ENCODE measurements at places on chromosomes 5 and 9.

DNA sequence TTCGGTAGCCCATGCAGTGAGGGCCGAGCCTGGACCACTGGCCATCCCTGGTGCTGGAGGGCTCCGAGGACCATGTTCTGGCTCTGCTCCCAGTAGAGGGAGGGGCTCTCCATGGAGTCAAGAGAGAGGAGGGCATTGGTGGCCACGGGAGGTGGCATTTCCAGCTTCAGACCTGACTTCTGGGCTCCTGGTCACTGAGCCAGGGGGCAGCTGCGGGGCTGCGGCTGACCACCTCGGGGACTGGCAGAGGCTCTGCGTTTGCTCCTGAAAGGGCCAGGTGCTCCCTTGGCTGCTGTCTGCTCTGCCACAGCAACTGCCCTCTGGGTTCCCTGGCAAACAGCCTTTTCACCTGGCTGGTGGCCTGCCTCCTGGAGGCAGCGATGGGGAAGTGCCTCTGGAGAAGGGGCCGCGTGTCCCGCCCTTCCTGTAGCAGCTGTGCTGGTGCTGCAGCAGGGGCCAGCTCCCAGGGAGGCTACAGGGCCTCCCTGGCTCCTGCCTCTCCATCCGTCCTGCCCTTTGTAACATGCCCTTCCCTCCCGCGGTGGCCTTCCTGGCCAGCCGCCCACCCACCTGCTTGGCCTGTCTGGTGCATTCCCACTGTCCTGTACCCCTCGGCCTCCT, 144.6 kb downstream of the CACNA1B start:
- no peak for DNase-seq

DNA sequence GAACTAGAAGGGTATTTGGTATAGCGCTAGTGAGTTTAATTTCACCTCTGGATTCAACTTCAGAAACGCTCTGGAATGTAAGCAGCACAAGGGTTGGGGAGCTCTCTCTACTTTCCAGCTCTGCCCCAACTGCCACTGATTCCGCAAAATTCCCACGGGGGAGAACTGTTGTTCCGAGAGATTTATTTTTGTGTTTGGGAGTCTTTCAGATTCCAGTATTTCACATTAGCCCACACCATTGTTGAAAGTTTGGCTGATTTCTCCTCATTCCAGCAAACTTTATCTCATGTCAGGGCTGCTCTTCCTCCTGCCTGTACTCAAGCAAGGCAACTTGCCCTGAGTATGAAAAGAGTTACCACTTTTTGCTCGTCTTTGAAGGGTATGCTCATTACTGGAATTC, 198.5 kb upstream of the EGFLAM start:
- DNase-seq, result no peak

DNA sequence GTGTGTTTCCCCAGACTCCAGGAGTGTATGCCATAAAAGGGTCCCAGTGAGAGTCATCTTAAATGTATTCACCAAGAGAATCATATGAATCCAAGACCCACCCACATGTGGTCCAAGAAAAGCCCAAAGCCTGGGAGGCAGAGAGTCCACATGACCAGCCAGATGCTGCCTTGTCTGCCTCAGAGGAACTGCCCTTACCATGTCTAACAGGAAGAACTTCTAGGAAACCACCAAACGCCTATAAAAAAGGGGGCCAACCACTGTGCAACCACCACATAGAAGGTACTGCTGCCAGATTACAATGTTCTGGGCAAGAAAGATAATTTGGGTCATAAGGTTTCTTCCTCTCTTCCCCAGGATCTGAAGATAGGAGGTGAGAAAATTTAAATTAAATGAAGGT, 129.8 kb upstream of the SLC24A2 start:
- DNase-seq, result no peak

- DNase-seq, result no peak
These were observed 45.8 kb downstream of the PCDHGC5 start for GRCh38 chr5:141534492-141535213.

DNA sequence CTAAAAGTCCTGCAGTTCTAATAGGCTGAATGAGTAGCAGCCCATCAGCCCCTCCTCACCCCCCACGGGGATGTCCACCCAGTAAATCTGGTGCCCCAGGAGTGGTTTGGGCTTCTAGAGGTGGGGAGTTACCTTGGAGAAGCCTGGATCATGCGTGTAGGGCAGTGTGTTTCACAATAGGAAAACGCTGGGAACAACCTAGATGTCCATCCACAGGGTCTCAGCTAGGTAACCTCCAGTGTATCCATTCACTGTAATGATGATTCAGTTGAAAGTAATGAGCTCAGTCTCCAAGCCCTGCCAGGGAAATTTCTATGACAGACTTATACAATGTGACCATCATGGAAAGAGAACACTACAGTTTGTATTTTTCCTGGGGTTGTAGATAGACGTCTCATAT, 51.8 kb downstream of the NDST1 start:
- peak; percentile 36 for DNase-seq

- DNase-seq, result no peak
These were observed 9.1 kb downstream of the PDE6A start for GRCh38 chr5:149935431-149935901.

- DNase-seq, result no peak
These were observed 69.8 kb downstream of the UBE2QL1 start for GRCh38 chr5:6518298-6519057.

- no peak for DNase-seq
These were observed 127.2 kb upstream of the LARP1 start for GRCh38 chr5:154627698-154628678.

- DNase-seq, result no peak
These were observed 34.0 kb downstream of the DAPK1 start for GRCh38 chr9:87531370-87532295.

DNA sequence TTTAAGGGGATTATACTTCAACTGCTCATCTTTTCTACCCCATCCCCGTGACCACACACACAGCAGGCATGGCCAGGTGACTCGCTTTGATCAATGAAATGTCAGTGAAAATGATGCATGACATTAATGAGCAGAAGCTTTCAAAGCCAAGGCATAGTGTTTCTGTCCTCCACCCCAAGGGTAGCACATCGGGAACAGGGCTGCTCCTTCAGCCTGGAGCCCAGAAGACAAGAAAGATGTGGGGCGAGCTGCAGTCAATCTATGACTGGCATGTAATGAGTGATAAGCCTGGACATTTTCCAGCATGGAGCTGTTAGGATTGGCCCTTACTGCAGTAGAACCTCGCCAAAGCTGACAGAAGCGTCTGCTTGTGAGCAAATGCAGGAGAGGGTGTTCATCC, 122.6 kb upstream of the IRX2 start:
- DNase-seq, result no peak

DNA sequence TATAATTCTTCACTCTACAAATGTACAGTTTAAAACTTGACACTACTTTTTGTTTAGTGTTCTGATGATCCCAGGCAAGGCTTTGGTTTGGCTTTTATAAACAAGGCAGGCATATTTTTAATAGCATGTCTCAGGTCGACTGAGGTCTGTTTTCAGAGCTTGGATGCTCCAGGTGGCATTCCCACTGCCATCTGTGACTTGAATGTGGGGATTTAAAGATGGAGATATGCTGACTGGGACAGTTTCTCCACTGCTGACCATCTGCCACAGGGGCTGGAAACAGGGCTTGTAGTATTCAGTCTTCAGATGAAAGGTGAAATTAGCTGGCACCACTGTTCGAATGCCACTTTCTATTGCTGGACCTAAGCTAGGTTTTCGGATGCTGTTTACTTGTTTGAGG, 1266.2 kb upstream of the CDH18 start:
- no peak for DNase-seq

GRCh38 chr5:133075572-133076536, 24.0 kb downstream of the HSPA4 start:
- DNase-seq, result no peak

- DNase-seq, result no peak
These were observed 286.0 kb downstream of the CYLC2 start for GRCh38 chr9:103281126-103281525.

- no peak for DNase-seq
These were observed 99.5 kb downstream of the USP20 start for GRCh38 chr9:129934780-129935179.

DNA sequence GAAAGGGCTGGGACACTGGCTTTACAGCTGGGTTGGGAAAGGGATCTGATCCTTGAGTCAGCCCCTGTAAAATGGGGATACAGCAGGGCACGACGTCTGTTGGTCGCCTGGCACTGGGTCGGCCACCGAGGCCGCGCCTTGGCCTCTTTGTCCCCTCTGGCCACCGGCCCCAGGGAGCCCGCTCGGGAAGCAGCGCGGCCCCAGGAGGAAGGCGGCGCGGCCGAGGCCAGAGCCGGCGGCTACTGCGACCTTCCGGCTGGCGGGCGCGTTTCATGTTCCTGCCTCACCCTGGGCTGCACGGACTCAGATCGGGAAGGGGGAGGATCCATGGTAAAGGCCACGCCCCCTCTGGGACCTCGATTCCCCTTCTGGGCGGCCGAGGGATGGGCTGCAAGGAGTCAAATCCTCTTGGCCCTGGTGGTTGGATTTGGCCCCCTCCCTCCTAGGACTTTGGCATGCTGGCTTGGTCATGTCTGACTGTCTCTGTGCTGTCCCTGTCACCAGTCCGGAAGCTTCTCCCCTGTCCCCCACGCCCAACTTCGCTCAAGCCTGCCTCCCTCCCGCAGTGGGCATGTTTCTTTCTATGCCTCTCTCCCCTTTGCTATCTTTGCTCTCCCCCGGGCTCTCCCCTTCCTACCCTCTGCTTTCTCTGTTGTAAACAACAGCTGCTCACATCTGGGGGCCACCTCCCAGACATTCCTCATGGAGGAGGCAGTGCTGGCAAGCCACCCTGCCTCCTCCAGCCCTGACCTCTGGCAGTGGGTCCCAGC, 25.8 kb downstream of the FPGS start:
- no peak for DNase-seq

- no peak for DNase-seq
These were observed 162.2 kb downstream of the OXCT1 start for GRCh38 chr5:41707853-41708603.

GRCh38 chr5:39650008-39650762, 225.4 kb upstream of the DAB2 start:
- DNase-seq, result no peak

DNA sequence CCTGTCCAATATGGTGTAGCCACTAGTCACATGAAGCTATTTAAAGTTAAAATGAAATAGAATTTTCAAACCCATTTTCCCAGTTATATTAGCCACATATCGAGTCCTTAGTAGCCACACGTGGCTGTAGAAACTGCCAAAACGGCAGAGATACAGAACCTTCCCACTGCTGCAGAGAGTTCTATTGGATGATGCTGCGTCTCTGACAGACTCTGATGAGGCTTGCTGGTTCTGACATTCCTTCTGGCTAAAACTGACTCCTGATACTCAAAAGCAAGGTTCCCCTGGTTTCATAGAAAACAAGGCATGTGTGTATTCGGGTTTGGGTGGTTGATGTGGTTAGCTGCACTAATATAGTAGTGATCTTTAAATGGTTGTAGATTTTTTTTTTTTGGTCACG, 91.5 kb downstream of the TLE4 start:
- no peak for DNase-seq

- no peak for DNase-seq
These were observed 13.7 kb upstream of the CKMT2 start for GRCh38 chr5:81219389-81219788.

GRCh38 chr5:4879693-4880303, 260.3 kb upstream of the ADAMTS16 start:
- DNase-seq, result no peak

- no peak for DNase-seq
These were observed 115.8 kb upstream of the SLIT3 start for GRCh38 chr5:169416583-169417196.

- no peak for DNase-seq
These were observed 129.7 kb downstream of the ARL15 start for GRCh38 chr5:54180630-54181031.

GRCh38 chr9:118059484-118060278, 355.5 kb downstream of the TLR4 start:
- DNase-seq, result no peak

- DNase-seq, result no peak
These were observed 23.4 kb downstream of the LSM11 start for GRCh38 chr5:157766902-157767301.

DNA sequence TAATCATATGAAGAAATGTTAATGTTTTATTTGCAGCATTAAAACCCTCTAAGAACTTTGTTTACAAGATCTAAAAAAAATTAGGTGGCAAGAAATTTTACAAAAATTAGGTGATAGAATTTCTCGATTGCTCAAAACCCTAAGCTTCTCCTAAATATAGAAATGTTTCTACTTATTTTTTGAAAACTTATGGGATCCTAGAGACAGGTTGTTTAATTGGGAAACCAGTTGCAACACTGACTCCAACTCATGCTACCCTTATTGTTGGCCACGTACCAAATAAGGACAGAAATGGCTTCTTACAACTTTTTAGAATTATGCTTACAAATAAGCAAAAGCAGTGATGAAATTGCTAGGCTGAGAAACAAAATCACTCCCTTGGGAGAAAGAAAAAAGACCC, 531.1 kb downstream of the PDE4D start:
- no peak for DNase-seq

GRCh38 chr5:173866243-173866857, 21.8 kb upstream of the CPEB4 start:
- no peak for DNase-seq

DNA sequence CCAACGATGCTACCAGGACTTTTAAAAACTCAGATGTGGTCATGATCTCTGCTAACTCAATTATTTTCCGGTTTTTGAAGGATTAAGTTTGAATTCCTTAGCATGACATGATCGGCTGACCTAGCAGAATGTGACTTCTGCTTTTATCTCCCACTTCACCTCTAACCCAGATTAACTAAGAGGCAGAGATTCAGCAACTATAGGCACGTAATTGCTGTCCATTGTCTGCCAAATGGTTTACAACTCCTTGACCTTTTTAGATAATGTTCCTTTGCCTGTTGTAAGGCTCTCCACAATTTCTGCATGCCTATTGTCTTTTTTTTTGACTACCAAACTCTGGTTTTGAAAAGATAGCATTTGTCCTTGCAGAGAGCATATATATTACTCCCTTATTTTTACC, 268.2 kb downstream of the BRINP1 start:
- no peak for DNase-seq

- DNase-seq, result peak; percentile 87
These were observed 158.8 kb downstream of the C9orf152 start for GRCh38 chr9:110048976-110049698.

GRCh38 chr5:152560512-152561137, 155.5 kb upstream of the NMUR2 start:
- no peak for DNase-seq

DNA sequence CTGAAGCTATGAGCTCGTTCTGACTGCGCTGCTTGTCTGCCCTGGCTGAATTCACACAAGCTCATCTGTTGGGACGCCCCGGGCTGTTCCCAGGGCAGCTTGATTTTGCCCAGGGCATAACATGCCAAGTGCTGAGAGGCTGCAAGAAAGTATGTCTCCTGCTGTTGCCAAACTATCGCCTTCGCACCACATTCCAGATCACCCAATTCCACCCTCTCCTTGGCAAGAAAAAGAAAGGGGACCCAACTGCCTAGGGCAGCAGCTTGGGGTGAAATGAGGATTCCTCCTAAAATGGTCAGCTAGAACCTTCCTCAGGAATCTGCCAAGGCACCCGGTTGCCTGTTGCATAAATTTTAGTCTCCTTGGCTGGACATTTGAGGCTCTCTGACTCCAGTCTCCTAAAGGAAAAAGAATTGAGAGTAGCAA, 21.2 kb downstream of the COL15A1 start:
- no peak for DNase-seq

GRCh38 chr5:95375591-95375990, 15.6 kb upstream of the FAM81B start:
- DNase-seq, result no peak

- no peak for DNase-seq
These were observed 102.2 kb downstream of the TRIO start for GRCh38 chr5:14245132-14245925.

GRCh38 chr9:115018547-115019435, 88.4 kb upstream of the TNFSF8 start:
- no peak for DNase-seq

GRCh38 chr5:104793031-104793754, 1230.6 kb upstream of the NUDT12 start:
- DNase-seq, result no peak
